ENCODE measurements at places on chromosomes 6 and 20. TPM values are rescaled to one million over a fixed set of nuclear protein-coding genes. Genes with fewer than 3 reads are reported as not detected.
A peak's percentile ranks its signal among the peaks of the same experiment; 100 is the strongest.

GPX5 gene
- total RNA-seq, result 4.3 TPM

ADGRF5 gene
- 0.54 TPM for total RNA-seq

POU3F2 gene
- total RNA-seq, result 1.9 TPM

DNA sequence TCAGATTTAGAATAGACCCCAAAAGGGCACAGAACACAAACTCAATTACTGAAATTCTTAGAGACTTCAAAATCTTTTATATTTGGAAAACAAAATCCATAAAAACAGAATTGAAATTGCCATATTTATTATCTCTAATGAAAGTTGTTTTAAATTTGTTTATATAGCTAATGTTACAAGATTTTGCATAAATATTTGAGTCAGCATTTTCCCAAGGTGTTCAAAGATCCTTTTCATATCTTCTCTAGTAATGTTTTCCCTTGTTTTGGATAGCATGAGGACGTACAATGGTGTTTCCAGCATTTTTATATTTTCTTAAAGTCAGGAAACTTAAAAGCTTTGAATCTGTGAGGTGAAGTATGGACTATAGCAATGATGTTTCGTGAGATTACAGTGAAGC lies 235.2 kb upstream of the EPHA7 start:
- DNase-seq, result no peak

- DNase-seq, result peak; percentile 26
Observed at GRCh38 chr6:111829998-111830397, 43.3 kb downstream of the FYN start.

LHFPL5 gene
- total RNA-seq, result not detected

GJA1 gene
- total RNA-seq, result 433 TPM

DNA sequence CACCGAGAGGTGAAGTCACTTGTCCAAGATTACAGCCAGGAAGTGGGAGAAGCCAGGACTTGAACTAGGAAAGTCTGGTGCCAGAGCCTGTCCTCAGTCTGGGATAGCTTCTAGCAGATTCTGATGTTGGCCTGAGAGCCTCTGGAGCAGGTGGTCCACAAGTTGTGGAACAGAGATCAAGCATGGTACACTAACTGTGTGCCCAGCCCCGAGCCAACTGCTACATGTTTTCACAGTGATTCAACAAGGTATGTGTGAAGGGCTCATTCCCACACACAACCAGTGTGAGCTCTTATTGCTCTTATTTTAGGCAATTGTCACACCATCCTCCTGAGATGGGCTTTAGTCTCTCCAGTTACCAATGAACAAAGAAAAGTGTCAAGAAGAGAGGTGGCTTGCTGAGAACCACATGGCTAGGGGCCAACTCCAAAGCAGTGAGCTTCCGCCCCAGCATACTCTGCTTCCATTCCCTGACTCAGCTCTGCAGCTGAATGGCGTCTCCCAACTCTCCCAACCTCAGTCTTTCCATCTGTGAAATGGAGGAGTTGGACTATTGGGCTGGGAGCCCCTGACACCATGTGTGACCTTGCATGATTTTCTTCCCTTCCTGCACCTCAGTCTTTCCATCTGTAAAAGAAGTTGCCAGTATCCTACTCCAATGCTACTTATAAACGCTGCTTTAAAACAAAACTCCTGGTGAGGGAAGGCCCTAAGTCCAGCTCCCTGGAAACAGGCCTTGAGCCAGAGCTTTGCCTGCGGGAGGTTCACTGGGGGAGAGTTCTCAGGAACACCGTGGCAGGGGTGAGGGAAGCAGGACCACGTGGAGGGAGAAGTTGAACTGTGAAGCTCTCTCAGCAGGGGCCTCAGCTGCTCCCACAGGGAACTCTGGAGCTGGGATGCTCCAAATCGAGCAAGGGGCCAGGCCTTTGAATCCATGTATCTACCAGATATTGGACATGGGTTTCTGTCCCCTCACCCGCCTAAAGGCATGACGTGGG lies 40.9 kb downstream of the CDH22 start:
- no peak for DNase-seq

PNLDC1 gene
- total RNA-seq, result 0.11 TPM

- DNase-seq, result no peak
Observed at GRCh38 chr6:23412770-23413169, 713.2 kb upstream of the NRSN1 start.

DNA sequence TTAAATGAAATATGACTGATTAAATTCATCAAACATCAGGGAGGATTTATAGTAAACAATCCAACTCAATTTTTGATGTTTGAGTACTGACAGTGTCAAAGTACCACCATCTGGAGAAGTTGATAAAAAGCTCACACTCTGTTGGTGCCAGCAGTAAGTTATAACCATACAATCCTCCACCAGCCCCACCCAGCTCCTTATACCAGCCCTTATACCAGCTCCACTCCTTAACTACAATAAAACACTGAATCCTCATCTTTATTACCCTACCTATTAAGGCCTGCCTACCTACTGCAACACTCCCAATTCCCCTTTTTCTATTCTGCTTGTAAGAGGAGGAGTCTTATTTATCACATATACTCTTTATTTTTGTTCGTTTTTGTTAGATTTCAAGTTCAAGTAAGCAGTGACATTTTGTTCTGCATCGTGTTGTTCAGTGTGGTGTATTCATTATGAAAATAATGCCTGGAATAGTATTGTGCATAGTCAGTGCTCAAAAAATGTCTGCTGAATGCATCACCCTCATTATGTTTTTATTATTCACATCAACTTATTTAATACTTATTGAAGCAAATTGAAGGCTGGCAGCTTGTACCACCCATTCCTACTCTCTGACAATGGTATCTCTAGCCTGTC lies 954.7 kb upstream of the ADGRB3 start:
- DNase-seq, result peak; percentile 46

DNA sequence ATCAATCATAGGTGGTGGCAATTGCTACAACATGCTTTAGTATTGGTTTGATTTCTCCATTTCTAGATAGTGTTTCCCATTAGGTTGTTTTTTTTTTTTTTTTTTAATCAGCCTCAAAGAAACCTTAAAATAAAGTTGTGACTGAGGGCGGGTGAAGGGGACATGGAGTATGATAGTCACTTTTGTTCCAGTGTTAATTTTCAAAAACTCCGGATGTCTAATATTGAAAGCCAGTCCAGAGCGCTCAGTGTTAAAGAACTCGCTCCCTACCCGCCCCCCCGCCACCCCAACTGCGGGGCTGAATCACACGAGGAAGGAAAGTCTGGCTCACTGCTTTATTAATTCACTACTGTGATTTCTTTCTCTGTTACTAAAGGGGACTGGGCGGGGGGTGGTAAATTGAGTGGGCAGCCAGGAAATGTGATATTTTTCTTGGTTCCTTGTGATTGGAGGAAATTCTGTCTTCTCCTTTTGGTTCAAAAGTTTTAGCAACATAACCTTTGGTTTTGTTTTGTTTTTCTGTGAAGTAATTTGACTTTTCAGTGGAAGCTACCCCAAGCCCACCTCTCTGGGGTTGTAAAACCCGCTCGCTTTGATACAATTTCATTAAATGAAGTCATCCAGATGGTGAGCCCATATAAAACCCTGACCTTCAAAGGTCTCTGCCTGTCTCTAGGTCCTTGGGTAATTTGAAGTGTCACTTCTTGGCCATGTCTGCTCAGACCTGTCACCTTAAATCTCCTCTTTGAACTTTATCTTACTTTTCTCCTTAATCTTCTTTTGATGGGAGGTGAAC lies 38.0 kb downstream of the TNFAIP3 start:
- DNase-seq, result peak; percentile 30

TPX2 gene
- 41.6 TPM for total RNA-seq
